Cerebellar cortex (tissue), 1 donor: ENCODE measurements at places on chromosomes 1 and 21.
A peak's percentile ranks its signal among the peaks of the same experiment; 100 is the strongest.

DNA sequence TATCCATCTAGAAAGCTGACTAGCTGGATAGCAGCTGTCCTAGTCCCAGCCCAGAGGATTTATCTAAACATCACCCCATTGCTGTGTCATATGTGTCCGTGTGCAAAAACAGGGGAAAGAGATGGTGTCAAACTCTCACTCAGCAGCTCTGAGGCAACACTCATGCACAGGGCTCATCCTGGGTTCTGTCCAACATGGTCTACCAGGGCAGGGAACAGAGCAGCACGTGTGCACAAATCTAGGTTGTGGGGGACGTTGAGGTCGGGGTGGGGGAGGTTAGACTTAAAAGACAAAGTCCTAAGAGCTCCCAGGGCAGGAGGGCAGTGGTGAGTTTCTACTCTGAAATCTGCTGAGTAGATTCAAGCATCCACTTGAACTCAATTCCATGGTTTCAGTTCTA, 16.2 kb downstream of the PI4KB start:
- DNase-seq: no peak

GRCh38 chr1:85042413-85042812, 5.9 kb downstream of the MCOLN3 start:
- DNase-seq: no peak

DNA sequence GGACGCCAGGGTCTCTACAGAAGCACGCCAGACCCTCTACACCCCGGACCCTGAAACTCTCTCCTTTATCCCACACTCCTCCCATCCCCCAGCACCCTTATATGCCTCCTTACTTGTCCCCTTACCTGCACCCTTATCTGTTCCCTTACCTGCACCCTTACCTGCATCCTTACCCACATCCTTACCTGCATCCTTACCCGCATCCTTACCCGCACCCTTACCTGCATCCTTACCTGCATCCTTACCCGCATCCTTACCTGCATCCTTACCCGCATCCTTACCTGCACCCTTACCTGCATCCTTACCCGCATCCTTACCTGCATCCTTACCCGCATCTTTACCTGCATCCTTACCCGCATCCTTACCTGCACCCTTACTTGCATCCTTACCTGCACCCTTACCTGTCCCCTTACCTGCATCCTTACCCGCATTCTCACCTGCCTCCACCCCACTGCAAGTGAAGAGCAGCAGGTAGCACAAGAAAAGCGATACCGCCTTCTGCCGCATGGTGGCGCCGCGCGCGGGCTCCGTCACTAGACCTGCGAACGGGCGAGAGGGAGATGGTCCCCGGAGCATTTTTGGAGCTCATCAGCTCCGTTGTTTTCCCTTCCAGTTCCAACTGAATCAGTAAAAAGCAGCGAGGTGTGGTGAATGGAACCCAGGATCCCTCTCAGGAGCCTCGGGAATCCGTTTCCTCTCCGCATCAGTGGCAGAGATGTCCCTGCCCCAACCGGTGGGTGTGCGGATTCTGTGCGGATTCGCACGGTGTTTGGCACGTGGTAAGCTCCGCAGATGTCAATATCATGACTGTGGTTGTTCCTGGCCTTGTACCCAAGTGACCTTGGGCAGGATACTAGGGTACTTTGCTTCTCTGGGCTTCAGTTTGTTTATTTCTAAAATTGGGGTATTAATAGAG, 2.9 kb downstream of the IFI6 start:
- peak; percentile 75 for DNase-seq

DNA sequence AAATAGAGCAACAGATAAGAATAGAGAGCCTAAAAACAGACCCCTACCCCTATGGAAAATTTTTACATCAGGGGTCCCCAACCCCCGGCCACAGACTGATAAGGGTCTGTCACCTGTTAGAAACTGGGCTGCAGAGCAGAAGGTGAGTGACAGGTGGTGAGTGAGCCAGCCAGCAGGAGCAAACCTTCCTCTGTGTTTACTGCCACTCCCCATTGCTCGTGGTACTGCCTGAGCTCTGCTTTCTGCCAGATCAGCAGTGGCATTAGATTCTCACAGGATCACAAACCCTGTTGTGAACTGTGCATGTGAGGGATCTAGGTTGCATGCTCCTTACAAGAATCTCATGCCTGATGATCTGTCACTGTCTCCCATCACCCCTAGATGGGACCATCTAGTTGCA, 174.1 kb downstream of the FOXD2 start:
- no peak for DNase-seq

DNA sequence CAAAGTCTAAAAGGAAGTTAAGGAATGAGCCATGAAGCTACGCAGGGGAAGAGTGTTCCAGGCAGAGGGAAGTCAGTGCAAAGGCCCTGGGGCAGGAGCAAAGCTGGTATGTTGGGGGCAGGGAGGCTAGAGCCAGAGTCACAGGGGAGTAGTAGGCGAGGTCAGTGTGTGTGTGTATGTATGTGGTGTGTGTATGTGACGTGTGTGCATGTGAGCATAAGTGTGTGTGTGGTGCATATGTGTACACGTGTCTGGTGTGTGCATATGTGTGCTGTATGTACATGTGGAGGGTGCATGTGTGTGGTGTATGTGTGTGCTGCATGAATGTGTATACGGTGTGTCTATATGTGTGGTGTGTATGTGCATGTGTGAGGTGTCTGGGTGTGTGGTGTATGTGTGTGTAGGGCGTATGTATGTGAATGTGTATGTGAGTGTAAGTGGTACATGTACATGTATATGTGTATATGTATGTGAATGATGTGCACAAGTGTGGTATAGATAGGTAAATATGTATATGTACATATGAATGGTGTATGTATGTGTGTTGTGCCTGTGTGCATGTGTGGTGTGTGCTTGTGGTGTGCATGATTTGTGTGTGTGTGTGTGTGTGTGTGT, 20.8 kb upstream of the NID1 start:
- DNase-seq: no peak

- peak; percentile 93 for DNase-seq
Measured at GRCh38 chr1:31264790-31265386, 25.2 kb upstream of the NKAIN1 start.

DNA sequence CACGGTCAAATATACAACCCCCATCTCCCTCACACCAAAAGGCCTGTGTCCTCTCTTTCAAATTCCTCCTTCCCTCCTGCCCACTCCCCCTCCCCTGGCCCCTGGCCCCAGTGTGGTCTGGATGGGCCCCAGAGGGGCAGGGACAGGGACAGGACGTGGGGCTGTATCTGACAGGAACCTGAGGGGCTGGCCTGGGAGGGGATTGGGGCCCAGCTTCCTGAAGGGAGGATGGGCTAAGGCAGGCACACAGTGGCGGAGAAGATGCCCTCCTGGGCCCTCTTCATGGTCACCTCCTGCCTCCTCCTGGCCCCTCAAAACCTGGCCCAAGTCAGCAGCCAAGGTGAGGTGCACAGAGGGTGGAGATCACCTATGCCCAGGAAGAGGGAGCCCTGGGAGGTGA, at the start of gene MPL:
TSS of gene MPL (plus strand) at position 231 of the 400 bp plus-strand sequence. CDS start at position 262, 31 bp downstream.
- DNase-seq: no peak

DNA sequence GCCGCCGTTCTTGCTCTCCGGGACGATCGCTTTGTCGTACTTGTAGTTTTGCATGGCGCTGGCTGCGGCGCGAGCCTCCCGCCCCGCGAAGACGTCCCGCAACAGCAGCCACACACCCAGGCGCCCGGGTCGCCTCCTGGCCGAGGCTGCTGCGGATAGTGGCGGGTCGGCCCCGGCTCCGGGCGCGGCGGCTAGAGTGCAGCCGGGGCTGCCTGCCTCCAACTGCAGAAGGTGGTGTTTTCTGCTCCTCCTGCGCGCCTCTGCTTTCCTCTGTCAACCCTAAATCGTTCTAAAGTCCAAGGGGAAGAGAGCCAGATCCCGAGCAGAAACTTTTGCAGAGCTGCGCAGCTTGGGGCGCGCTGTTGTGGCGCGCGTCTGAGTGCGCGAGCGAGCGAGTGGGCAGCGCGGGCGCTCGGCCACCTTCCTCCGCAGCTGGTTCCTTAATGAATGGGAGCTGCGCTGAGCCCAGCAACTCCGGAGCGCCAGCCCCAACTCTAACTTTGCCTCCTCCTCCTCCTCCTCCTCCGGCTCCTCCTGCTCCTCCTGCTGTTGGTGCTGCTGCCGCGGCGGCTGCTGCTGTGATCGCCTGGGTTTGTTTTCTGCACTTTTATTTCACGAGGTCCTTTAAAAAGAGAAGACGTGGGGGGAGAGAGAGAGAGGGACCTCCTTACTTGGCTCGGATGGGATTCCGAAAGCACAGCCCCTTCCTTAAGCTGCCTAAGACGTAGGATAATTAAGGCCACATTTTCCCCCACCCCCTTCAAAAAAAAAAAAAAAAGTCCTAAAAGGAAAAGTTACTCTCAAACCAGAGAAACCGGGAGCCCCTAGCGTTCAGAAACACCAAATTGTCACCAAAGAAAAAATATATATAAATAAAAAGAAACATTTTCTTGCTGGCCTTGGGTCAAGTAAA, at the start of gene PLPP3:
TSS of gene PLPP3 (minus strand) at position 601 of the 913 bp plus-strand sequence. CDS start at position 54, 547 bp downstream.
- peak; percentile 31 for DNase-seq

- DNase-seq: no peak
Measured at GRCh38 chr1:186420311-186420710, 40.6 kb downstream of the PDC start.

- peak; percentile 59 for DNase-seq
Measured at GRCh38 chr1:245277276-245277675, 122.5 kb downstream of the KIF26B start.

- DNase-seq: peak; percentile 47
Measured at GRCh38 chr1:236759252-236759859, 35.7 kb upstream of the MTR start.

GRCh38 chr1:177620636-177621190, 349.1 kb downstream of the SEC16B start:
- no peak for DNase-seq

GRCh38 chr1:154943649-154944400, 7.3 kb upstream of the PMVK start:
- peak; percentile 49 for DNase-seq

DNA sequence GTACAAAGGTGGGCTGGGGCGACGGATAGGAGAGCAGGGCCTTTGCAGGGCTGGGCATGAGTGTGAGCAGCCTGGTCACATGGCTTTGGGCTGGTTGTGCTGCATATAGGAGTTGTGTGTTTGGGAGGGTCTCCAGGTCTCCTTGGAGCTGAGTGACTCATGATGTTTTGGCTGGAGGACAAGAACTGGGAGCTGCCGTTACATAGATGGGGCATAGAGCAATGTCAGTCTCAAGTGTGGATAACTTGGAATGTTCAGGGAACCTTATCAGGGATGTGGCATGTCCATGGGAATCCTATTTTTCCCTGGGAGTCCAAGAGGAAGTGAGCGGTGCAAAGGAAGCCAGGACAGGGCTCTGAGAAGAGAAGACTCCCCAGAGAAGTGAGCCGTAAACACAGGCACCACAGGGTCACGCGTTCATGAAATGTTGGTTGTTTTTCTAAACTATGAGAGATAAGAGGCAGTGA, 136.4 kb upstream of the KCNE2 start:
- DNase-seq: no peak

GRCh38 chr1:157700732-157701131, at the start of gene FCRL3:
Gene FCRL3, minus strand, starts transcription at chr1:157700769. Its CDS starts 280 bp downstream, at chr1:157700489.
- DNase-seq: no peak

- no peak for DNase-seq
Measured at GRCh38 chr1:223010582-223011504, 132.2 kb downstream of the TLR5 start.

DNA sequence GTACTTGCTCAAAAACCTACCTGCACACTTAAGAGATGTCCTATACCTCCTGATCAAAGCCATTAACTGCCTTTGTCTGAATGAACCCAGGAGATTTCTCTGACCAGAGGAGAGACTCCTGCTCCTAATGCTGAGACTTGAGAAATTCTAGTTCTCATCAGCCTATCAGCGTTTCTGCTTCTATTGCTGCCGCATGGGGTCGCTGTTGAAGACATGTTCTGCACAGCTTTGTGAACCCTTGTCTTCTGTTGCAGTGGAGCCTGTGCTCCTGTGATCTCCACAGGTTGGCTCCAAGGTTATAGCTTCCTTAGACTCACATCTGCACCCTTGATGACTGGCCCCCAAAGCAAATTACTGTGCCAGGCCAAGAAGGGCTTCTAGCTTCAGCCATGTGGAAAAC, 40.2 kb downstream of the EDN2 start:
- DNase-seq: no peak

DNA sequence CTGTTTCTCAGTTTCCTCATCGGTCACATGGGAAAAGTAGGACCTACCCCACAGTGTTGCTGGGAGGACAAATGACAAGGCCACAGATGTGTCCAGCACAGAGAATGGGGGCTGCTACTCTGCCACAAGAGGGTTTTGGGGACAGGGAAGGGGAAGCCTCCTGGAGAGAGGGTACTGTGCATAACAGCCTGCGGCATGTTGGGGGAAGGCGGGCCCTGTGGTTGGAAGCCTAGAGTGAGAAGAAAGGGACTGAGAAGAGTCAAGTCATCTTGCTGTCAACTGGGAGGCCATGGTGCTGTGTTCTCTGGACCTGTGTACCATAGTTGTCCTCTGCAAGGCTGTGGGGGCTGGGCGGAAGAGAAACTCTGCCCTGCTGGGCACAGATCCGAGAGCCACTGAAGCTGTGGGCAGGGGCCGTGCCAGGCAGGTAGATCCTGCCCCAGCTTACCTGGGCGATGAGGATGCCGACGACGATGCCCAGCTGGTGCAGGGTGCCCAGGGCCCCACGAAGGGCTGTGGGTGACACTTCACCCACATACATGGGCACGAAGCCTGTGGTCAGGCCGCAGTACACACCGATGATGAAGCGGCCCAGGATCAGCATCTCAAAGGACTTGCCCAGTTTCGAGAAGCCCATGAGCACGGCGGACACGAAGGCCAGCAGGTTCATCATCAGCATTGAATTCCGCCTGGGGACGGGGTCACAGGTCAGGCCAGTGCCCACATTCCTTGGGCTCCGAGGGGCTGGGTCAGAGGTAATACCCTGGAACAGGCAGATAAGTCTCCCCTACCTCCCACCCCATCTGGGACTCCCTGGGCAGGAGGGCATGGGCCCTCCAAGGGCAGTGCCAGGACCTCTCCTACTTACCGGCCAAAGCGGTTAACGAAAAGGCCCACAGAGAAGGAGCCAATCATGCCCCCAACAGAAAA, 28.2 kb downstream of the SLC2A1 start:
- no peak for DNase-seq

DNA sequence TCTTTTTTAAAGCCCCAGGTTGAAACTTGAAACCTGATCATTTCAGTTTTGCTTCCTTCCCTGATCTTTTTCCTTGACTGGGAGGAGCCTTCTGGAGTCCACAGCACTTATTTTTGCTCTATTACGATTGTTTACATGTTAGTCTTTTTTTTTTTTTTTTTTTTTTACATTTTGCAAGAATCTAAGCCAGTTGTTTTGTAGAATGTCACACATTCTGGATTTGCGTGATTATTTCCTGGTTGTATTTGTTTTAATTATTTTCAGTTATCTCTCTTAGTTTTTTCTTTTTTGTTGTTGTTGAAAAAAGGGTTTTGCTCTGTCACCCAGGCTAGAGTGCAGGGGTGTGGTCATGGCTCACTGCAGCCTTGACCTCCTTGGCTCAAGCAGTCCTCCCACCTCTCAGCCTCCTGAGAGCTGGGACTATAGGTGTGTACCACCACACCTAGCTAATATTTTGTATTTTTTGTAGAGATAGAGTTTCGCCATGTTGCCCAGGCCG, 32.8 kb downstream of the OSBPL9 start:
- DNase-seq: no peak
